ENCODE measurements at places on chromosomes 11 and 22. TPM values are rescaled to one million over a fixed set of nuclear protein-coding genes. Genes with fewer than 3 reads are reported as not detected.

DNA sequence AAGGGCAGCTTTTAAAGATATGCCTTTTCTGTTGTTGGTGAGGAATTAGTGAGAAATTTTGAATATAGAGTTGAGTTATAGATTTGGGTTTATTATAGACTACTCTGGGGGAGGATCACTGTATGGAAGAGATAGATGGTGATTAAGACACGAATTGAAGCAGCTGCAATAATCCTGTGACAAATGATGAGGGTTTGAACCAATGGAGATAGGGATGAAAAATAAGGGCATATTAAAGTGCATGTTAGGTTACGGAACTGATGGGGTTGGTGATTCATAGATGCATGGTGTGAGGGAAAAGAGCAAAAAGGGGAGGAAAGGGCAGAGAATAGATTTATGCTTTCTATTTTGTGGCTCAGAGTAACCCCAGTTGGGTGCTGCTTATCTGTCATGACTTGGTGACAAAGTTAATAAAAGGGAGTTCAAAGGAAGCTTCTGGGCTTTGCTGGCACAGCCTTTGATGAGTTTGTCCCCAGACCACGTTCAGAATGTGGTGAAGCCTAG, 11.8 kb downstream of the C11orf87 start:
- DNase-seq = no peak

GRCh38 chr11:43784866-43785265, 95.8 kb upstream of the ALKBH3 start:
- no peak for DNase-seq

DNA sequence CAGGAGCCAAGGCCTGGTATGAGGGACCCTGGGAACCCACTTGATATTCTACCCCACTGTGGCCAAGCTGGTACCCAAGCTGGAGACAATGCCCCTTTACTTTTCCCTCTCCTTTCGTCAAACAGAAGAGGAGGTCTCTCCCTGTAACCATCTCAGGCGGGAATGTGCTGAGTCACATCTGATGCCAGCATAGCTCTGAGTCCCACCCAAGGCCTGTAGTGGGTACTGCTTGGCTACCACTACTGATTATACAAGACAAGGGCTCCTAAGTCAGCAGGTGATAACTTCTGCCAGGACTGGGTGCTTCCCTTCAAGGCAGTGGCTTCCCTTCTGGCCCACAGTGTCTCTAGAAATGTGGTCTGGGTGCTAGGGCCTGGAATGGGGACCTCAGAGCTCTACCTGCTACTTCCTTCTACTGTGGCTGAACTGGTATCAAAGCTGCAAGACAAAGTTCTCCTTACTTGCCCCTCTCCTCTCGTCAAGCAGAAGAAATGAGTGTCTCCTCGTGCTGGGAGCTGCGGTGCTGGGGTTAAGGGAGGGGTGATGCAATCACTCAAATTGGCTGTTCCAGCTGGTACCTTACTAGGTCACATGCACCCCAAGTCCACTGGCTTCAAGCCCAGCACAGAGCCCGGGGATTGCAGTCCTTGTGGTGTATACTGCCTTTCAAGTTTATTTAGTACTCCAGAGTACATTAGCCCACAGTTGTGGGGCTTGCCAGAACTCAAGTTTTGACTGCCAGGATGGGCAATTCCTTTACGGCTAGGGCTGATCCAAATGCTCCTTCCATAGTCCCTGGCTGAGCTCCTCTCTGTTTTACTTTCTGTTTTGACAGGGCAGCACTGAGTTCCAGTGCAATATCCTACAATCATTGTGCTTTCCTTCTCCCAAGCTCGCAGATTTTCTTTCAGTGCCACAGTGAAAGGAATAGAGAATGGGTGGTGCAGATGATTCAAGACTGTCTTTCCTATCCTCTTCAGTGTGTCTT, 419.7 kb upstream of the CNTN5 start:
- no peak for DNase-seq

DNA sequence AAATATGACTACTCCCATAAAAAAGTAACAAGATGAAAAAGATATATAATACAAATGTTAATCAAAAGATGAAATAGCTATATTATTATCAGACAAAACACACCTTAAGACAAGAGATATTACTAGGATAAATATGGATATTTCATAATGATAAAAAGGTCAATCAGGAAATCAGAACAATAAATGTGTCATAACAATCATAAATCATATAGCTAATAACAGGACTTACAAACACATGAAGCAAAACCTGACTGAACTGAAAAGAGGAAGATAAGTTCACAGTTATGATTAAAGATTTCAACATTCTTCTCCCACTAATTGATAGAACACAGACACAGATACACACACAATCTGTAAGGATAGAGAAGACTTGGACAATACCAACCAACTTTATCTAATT, 47.2 kb downstream of the EIF3M start:
- no peak for DNase-seq

DNA sequence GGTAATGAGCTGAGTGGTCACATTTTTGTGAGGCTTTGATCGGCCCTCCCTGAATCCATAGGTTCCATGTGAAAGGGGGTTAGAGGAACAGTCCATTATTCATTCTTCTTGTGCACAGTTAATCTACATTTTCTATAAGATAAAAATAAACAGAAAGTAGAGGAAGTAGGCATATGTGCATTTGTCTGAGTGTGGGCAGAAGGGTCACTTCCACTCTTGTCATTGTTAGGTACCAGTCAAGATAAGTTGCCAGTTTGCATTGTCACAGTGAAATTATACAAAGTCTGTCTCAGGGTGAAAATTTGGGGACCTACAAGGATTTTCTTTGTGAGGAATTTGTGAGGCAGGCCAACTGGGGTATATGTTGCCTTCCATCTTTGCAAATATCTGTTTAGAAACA, 4.6 kb upstream of the APOL4 start:
- no peak for DNase-seq

DNA sequence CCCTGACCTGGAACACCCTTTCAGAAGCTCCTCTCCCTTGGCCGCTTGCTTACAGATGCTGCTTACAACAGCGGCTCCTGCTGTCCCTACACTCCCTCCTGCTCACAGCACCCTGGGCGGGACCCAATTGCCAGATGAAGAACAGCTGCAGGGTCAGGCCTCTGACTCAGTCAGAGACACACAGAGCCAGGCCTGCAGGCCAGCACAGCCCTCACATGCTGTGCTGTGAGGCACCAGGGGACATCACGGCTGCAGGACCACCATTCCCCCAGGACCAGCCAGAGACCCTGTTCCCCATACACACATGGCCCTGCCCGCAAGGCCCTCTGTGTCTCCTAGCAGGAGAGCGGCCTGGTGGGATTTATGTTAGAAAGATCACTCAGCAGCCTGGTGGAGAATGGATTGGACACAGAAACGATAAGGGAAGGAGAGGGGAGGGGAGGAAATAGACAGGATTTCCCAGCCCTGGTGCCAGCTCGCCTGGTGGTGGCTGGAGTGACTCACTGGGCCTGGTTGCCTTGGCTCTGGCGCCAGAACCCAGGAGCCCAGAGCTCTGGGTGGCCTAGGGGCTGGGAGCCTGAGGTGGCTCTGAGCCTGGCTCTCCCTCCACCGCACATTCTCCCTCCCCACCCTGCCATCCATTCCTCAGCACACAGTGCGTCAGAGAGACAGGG, 6.7 kb downstream of the CAPN5 start:
- peak; percentile 77 for DNase-seq

DNA sequence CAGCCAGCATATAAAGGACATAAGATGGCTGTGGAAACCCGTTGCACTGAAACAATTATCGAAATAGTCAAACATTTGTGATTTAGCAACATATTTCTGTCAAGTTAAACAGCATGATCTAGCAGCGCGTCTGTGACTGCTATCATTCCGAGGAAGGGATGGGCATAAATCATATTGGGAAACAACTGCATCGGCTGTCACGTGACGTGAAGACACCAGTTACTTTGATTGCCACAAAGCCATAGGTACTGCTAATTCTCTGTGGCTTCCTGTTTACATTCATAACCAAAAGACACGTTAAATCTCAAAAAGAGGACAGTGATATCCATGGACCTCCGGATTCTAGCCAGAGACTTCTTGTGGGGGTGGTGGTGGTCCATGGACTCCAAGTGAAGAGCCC, 87.8 kb downstream of the CACNA1I start:
- DNase-seq = no peak

DNA sequence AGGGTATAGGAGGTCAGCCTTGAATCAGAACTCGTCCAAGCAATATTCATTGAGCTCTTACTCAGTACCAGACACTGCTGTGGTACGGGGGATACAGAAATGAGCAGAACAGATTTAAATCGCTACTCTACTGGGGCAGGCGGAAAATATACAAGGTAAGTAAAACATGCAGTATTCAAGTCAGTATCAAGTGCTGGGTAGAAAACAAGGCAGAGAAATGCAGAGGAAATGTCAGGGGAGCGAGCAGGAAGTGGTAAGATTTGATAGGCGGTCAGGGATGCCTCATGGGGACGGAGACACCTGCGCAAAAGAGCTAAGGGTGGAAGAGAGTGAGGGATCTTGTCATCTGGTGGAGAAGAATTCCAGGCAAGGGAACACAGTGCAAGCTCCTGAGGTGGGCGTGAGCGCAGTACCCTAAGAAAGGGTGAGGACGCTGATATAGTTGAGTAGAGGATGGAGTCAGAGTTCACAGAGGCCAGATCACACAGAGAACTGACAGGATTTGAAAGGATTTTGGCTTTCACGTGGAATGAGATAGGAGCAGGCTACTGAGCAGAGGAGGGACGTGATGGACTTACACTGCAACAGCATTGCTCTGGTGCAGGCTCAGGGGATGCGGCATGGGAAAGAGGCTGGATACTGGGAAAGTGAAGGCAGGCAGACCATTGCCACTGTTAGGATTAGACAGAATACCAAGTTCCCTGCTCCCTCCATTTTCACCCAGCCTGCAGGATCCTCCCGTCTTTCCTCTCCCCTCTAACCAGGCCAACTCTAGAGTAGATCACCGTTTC, 35.8 kb downstream of the SC5D start:
- DNase-seq = no peak

DNA sequence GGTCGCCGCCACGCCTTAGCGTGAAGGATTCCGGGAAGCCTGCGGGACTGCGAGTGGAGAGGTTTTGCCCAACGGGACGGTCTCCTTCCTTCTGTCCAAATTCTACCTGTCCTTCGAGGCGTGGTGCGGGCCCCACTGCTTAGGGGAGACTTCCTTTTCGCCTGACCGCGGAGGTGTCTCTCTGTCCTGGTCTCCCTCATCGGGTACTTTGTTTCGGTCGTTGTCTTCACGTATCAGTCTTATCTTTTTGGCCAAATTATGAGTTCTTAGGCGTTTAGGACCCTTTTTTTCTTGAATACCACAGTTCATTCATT, 388 bp downstream of the HINFP start:
- DNase-seq = no peak

GRCh38 chr11:132115454-132115853, 745.0 kb downstream of the NTM start:
- no peak for DNase-seq

DNA sequence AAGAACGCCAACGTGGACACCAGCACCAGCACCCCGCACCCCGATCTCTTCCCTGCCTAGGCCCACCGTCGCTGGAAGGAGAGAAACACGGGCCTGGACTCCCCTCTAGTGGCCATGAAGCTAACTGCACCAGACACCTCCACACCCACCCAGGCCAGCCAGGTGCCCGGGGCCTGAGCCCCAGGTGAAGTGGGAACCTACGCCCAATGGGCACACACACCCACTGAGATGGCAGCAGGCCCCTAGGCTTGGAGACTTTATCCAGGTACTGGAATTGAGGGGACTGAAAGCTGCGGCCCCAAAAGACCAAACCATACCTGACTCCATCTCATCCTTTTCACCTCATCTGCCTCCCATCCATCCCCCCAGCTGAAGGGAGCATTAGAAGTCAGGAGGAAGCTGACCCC, 81.0 kb downstream of the BUD13 start:
- peak; percentile 71 for DNase-seq

- no peak for DNase-seq
Measured at GRCh38 chr22:27745809-27746208, 55.7 kb downstream of the MN1 start.

DNA sequence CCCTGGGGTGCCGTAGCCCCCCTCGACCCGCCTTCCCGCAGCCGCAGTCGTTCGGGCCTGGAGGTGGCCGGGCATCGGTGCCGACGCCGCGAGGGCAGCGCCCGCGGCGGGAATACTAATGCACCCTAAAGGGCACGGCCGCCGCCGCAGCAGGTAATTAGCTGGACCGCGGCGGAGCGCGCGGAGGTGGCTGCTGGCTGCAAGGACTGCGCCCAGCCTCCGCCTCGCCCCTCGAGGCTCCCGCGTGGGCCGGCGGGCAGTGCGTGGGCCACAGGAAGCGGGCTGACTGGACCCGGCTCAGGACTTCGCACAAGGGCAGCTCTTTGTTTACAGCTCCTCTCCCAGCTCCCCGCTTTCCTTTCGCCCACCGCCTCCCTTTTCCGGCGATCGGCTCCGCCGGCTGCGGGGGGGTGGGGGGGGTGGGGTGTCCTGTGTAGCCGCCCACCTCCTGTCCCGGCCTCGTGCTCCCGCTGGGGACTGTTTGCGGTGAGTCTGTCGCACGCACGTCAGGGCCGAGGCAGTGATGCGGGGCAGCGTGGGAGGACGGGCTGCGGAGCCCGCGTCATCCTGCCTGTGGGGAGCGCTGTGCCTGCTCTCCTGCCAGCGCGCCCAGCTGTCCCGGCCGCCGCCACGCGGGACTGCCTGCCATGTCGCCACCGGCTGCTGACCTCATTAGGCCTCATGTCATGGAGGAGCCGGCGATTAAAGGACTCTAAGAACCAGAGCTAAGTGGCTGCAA, 53.2 kb downstream of the GRIK4 start:
- DNase-seq = peak; percentile 75

DNA sequence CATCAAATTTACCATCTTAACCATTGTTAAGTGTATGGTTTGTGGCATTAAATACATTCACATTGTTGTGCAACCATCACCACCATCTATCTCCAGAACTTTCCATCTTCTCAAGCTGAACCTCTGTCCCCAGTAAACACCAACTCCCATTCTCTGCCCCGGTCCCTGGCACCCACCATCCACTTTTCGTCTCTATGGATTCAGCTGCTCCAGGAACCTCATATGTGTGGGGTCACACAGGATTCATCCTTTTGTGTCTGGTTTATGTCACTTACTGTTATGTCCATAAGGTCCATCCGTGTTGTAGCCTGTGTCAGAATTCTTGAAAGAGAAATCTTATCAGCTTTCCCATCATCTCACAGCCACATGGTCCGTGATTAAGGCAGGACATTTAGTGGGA, 16.3 kb downstream of the TSPAN32 start:
- no peak for DNase-seq

DNA sequence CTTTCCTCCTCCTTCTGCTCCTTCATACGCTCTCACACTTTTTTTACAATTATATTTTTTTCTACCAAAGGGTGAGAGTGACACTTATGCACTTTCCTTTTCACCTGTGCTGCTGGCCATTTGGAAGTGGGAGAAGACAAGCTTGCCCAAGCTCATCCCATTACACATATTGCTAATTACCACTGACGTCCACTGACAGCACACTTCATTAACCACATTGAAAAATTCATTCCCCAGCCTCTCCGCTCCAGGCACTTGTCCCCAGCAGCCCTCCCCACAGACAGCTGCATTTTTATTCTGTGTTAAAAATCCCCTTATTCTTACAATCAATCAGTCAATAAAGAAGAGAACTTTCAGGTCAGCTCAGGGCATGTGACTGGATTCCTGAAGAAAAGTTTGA, 175.1 kb downstream of the LRRC4C start:
- no peak for DNase-seq

Gene SYT12
- polyA plus RNA-seq = 0.31 TPM

Gene ANO9
- polyA plus RNA-seq = 37.6 TPM

Gene SERHL2
- polyA plus RNA-seq = 2.1 TPM

Gene KRTAP5-1
- not detected for polyA plus RNA-seq

Gene LRRC56
- 2.9 TPM for polyA plus RNA-seq

Gene C11orf21
- polyA plus RNA-seq = 0.61 TPM

Gene UBQLNL
- 0.80 TPM for polyA plus RNA-seq

Gene OR10A2
- not detected for polyA plus RNA-seq

Gene GSTT2B
- 3.5 TPM for polyA plus RNA-seq

Gene HTR3B
- not detected for polyA plus RNA-seq

Gene FGF3
- not detected for polyA plus RNA-seq

Gene TEX12
- 0.20 TPM for polyA plus RNA-seq

Gene CDC42EP2
- polyA plus RNA-seq = 13.8 TPM
